ENCODE measurements at places on chromosomes 2 and 18.

- DNase-seq = no peak
Observed at GRCh38 chr2:42007551-42007950, 40.3 kb upstream of the PKDCC start.

- no peak for DNase-seq
Observed at GRCh38 chr2:107322416-107322815, 436.4 kb upstream of the ST6GAL2 start.

- no peak for DNase-seq
Observed at GRCh38 chr18:3397786-3398185, 52.2 kb upstream of the TGIF1 start.

DNA sequence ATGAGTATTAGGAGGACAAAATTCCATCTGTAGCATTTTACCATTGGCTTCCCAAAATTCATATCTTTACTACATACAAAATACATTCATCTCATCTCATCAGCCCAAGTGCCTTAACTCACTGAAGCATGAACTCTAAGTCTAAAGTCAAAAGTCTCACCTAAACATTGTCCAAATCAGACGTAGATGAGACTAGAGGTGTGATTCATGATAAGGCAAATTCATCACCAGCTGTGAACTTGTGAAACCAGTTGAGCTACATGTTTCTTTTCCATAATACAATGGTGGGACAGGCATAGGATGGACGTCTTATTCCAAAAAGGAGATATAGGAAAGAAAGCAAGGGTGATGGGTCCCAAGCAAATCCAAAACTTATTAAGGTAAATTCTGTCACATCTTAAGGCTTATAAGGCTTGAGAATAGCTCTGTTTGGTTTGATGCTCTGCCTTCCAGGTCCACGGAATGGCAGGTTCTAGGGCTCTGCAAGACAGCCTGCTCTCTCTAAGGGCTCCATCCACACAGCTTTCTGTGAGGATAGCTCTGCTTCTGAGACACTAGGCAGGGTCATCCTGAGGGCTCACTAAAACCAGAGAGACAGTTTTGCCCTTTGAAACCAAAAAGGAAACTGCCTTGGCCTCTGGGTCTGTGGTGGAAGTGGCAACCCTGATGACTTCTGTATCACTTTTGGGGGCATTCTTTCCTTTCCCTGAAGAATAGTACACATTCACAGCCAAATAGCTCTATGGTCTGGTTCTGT, 9.6 kb downstream of the IFIH1 start:
- DNase-seq = no peak

DNA sequence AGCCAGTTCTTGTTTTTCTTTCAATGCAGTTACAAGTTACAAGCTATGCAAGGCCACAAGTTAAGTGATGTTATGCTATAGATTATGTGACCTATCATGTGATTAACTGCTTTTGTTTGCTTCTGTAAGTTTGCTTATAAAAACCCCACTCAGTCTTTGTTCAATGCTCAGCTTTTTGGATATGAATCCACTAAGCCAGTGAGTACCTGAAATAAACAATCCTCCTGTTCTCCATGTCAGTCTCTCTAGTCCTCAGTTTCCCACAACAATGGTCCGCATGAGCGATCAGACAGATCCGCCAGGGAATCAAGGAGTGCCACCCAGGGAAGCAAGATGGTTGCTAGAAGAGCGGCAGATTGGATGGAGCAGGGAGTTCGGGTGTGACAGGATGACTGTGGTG, 30.7 kb upstream of the ZNF236 start:
- no peak for DNase-seq

DNA sequence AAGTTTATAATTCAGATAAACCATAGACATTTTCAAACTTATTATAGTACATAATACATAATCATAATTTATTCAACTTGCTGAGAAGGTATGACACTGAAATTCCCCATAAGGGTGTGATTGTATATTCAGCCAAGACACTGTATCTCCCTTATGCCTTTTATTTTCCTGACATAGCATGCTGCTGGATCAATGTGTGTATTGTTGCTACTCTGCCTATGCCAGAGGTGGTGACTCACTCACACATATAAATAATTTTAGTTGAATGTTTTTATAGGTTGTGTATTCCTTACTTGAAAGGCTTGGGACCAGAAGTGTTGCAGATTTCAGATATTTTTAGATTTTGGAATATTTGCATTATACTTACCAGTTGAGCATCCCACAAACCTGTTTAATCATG, 86.8 kb downstream of the VRK2 start:
- DNase-seq = no peak

DNA sequence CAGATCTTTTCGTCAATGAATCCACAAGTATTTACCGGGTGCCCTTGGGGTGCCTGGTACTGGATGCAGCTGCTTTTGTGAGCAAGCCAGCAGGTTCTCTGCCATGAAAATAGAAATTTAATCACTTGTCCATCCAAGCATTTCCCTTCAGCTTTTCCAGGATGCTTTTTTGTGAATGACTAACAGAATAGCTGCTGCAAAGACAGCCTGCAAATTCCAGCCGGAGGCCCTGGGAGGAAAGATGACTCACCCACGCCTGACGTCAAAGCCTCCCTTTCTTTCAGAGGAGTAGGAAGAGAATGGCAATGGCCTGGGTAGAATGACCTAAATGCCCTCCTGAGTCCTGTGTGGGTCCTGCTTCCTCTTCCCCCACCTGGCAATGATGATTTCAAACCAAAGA, 111.9 kb downstream of the AP1S3 start:
- DNase-seq = no peak

- no peak for DNase-seq
Observed at GRCh38 chr2:54604871-54605270, 118.6 kb upstream of the EML6 start.

DNA sequence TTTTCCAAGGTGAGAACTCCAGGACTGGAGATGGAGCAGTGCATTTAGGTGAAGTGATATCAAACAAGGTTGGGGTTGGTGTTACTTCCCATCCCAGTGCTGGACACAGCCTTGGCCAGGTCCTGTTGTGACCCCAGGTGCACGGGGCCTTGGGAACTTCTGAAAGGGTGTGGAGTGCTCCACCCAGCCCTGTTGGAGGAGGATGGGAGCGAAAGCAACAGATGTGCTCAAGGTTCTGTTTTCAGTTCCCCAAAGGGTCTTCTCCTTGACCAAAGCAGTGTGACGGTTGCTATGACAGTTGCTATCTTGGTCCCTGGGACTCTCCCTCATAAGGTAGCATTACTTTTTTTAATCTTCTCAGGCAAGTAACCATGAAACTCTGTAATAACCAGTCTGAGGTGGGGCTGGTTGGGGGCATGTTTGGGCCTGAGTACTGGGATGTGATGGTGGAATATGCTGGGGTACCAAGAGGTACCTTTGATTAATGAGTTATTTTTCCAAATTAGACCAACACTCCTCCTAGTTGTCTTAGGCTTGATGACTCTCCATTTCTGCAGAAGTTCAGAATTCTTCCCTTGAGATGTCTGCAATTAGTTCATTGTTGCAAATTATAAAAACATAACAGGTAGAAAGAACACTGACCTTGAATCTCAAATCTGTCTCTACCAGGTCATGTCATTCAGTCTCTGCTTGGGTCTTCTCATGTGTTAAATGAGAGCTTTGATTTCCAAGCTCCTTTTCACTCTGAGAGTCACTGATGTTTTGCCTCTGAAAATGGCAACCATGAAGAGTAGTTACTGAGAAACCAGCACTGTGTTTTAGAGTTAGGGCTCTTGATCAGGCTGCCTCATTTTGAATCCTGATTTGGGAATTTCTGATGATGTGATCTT, 154.5 kb downstream of the RPIA start:
- no peak for DNase-seq

- no peak for DNase-seq
Observed at GRCh38 chr2:12552092-12552491, 164.6 kb upstream of the TRIB2 start.

Measured in activated T-helper 1 cell treated with Interleukin-2 at 50 U/mL for 16 hours (primary cell).